ENCODE measurements at places on chromosomes 3 and 15.

- DNase-seq = no peak
Observed at GRCh38 chr3:122310361-122310760, 14.7 kb upstream of the CSTA start.

- no peak for DNase-seq
Observed at GRCh38 chr15:57251308-57251707, 125.0 kb upstream of the CGNL1 start.

DNA sequence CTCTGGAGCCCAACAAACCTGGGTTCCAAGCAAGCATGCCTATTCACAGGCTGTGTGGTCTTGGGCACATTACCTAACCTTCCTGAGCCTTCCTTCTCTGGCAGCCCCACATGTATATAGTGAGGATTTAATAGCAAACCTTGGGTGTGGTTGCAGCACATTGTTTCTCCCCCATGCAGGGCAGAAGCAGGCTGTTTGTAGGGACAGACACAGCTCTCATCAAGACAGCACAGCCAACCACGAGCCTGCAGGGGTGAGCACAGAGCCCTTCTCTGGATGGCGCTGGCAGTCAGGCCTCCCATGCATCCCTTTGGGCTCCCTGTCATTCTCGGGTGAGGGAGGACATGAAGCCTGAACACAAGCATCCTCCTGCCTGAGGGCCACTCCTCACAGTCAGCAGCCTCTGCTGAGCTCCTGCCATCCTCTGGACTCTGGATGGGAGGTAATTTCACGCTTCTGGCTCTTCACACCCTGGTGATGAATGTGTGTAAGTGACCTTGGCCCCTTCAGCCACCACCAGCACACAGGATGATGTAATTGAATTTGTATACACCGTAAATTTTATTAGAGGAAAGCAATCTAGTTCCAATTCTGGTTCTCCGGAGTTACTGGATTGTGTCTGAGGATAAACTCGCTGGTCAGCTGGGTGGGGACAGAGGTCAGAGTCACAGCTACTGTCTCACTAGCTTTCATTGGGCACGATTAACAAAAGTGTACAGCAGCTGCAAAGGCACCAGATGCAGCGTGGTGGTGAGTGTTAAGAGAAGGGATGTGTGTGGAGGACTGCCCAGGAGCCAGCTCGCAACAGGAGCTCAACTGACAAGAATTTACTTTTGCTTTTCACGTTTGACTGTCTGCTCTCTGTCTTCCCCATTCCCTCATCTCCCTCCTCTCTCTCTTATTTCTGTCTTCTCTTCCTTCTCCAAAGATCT lies 118.1 kb downstream of the CLSTN2 start:
- DNase-seq = no peak

DNA sequence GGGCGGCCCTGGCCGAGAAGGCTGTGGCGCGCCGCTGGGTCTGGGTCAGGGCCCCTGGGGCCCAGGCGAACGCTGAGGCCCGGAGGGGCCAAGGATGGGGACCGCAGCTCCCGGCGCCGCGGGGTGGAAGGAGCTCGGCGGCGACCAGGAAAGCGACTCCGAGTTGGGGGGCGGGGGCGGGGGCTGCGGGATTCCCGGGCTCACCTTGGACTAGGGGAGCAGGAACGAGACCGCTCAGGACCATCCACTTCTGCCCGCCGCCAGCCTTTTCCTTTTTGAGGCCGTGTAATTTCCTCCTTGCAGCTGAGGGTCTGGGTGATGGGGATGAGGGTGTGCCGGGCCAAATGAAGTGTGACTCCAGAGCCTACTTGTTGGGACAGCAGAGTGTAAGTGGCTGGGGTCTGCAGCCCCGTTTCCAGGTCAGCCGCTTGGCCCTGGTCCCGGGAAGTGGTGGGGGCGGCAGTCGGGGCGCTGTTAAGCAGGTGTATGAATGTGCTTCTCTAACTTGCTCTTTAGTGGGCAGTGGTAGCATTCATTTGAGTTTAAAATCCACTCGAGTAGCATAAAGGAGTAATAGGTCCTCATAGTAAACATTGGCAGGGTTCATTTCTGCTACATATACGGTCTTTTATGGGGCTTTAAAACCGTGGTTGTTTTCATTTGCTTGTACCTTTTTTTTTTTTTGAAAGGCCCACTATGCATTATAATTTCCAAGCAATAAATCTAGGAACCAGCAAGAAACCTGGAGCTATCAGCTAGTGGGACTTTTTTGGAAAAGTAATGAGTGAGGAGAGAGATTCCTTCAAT lies 717 bp downstream of the PXK start:
- no peak for DNase-seq

- no peak for DNase-seq
Observed at GRCh38 chr15:58529041-58529440, 97.2 kb downstream of the LIPC start.

DNA sequence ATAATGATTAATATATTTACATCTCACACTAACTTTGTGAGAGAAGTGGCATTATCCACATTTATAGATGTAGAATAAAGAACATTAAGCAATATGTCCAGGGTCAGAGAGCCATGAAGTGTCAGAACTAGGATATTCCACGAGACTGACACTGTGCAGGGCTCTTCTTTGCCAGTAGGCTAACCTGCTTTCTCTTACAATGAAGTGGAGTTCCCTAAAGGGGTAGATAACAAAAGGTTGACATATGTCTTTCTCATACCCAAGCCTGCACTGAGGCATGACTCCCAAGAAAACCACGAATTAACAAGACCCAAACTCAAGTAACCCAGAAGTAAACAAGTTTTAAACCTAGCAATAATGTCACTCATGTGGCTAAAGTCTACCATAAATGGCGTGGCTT lies 191.5 kb upstream of the SLC2A2 start:
- DNase-seq = no peak

DNA sequence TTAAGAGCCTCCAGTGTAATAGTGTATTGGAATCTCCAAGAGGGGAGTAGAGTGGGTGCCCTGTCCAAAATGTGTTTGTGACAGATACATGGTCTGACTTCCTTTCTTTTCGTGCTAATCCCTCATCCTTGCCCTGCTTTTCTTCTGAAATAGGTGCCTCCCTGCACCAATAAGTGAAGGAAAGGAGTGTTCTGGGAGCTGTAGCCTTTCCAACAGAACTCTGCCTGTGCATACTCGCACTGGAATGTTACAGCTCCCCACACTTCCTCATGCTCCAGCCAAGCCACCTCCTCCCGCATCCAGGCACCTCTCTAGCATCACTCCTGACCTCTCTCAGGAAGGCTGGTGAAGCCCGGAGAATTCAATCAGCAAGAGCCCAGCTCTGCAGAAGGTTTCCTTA lies 478.0 kb downstream of the GABRG3 start:
- no peak for DNase-seq

DNA sequence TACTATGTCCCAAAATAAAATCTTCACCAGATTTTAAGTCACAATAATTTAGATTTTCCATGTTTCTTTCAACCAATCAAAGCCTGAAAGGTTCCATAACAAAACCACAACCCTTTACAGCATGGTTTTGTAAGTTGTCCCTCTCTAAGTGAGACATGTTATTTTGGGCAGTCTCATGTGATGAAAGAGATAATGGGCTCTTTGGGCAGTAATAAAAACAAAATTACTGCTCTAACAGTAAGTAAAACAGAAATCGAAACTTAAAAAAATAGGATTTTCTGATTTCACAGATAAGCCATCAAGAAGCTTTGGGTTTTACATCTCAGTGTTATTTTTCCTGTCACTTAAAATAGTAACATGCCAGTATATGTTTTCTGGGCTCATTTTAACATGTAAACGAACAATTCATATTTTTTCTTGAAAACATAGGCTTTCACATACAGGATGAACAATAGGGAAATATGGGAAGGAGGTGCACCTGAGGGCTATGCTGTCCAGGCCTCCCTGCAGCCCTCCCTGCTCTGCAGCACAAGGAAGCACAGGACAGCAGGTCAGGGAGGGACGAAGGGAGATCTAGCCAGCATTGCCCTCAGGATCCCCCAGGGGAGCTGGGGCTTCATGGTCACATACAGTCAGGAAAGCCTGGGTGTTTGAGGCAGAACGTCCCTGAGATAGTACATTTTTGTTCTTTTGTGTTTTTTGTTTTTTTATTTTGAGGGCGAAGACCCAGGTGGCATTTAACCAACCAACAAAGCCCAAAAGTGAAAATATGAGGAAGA lies 157.4 kb downstream of the SHOX2 start:
- no peak for DNase-seq

- no peak for DNase-seq
Observed at GRCh38 chr15:25226360-25226759, 212.5 kb downstream of the UBE3A start.

DNA sequence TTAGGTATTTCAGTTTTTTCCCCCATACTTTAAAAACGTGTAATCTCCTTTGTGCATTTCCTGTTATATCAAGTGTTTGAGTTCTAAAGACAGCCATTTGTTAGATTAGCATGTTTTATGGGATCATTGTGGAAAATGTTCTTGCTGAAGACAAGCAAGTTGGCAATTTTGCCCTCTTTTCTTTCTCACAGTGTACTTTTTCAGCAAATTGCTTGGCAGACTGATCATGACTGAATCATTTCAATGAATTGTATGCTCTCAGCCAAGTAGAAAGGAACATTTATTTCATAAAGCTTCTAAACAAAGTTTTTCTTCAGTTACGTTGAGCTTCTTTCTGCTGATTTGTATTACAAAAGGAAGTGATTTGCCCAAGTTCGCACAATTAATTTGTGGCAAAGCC lies 51.6 kb downstream of the ATG7 start:
- no peak for DNase-seq

DNA sequence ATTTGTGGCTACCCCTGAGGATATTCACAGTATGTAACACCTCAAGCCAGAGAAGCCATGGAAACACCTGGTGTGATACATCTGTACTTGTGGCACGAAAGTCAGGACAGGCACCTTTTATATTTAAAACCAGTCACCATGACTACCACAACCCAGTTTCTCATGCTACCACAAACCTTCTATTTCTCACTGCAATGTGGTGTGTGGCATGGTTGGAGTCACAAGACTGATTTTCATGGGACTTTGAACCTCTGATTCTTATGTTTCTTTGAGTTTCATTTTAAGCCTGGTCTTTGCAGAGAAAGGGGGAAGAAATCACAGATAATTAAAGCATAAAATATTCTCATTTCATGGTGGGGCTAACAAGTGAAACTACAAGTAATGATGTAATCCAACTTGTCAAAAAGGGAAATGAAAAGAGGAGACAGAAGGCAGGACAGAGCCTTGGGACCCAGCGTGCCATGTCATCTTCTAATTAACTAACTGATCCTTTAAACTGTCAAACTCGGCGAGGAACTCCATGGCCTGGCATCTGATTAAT lies 175.9 kb downstream of the PDZRN3 start:
- DNase-seq = no peak

DNA sequence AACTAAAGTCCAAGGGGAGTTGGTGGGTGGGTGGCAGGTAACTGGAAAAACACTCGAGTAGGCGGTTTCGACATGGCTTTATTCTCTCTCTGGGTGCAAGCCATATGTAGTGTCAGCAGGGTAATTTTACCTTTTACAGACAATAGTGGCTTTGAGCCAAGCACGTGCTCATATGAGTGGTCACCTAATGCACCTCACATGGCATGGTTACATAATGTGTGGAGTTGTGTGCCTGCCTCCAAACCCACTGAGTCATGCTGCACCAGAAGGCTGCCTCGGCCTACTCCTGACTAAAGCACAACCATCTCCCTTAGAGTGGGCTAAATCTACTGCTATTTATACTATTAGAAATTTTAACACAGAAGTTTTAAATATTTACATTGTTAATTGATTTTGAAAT lies 16.5 kb downstream of the CCRL2 start:
- no peak for DNase-seq
